GM04504 (cell line): ENCODE measurements at places on chromosomes 12 and 14.

GRCh38 chr14:40447017-40447416, 1014.8 kb upstream of the FBXO33 start:
- DNase-seq = no peak

GRCh38 chr12:98422812-98423211, 92.6 kb upstream of the TMPO start:
- DNase-seq = no peak

DNA sequence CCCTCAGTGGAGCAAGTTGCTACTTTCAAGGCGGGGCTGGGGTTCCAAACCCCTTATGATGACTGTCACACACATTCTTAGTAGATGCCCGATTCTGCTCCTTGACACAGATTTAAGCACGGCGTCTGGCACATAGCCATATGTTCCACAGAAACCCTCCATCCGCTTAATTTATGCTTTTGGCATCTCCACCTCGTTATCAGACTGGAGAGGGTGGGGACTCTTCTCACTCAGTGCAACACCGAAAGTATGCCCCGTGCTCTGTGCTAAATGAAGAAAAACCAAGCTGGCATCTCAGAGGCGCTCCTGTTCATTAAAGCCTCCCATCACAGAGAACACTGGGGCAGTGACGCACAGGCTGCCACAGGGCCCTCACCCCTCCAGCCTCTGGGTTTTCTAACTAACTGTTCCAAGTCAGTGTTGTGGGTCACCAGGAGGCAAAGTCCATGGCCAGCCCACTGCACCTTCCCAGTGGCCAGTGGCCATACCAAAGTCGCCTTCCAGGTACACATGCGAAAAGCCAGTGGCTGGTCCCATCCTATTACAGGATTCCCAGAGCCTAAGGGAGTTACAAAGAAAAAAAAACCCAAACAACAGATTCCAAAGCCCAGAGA, 27.3 kb downstream of the CCDC88C start:
- no peak for DNase-seq

DNA sequence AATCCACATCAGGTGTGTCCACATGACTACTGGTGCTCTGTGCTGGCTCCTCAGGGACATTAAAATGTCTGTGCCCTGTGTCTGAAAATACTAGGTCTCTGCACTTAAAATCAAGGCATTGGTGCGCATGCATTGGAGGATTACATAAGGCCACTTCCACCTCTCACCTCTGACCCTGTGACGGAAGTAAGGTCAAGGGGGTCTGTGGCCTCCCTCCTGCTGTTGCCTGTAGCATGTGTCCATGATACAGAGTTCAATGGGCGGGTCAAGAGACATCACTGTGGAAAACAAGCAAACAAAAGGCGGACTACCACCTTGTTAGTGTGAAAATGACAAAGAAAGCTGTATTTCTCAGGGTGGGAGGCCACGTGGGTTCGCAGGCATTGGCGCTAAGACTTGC, 208.6 kb upstream of the PWP1 start:
- no peak for DNase-seq

DNA sequence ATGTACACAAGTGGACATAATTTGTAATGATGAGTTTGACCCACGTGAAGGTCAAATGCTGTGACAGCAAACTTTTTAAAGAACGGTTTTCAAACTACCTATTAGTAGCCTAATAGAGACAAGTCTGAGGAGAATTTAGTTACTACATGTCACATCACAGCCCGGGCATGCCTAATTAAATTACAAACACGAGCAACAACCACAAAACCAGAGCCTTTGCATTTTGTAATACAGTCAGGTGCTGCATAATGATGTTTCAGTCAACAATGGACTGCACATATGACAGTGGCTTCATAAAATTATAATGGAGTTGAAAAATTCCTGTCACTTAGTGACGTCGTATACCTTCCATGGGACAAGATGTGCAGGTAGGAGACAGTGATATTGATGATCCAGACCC, 274.5 kb downstream of the DACT1 start:
- DNase-seq = no peak

- no peak for DNase-seq
These were observed 148.3 kb downstream of the KCNA5 start for GRCh38 chr12:5191803-5192538.

GRCh38 chr14:61321385-61322010, at the start of gene PRKCH:
PRKCH (plus strand) TSS chr14:61321579; CDS start chr14:61322102, 523 bp downstream.
- no peak for DNase-seq

GRCh38 chr12:1792406-1792805, 28.0 kb upstream of the LRTM2 start:
- no peak for DNase-seq

DNA sequence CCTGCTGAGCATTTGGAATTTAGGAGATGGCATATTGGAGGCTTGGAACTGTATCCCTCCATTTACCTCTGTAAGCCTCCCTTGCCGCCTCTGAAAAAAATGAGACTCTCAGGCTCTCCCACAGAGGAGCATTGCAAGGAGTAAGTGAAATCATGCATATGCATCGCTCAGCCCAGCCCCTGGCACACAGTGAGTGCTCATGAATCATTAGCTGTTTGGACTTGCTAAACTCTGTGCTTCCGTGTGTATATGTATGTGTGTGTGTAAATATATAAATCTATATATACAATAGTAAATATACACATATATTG, 17.1 kb upstream of the TBX3 start:
- DNase-seq = no peak

DNA sequence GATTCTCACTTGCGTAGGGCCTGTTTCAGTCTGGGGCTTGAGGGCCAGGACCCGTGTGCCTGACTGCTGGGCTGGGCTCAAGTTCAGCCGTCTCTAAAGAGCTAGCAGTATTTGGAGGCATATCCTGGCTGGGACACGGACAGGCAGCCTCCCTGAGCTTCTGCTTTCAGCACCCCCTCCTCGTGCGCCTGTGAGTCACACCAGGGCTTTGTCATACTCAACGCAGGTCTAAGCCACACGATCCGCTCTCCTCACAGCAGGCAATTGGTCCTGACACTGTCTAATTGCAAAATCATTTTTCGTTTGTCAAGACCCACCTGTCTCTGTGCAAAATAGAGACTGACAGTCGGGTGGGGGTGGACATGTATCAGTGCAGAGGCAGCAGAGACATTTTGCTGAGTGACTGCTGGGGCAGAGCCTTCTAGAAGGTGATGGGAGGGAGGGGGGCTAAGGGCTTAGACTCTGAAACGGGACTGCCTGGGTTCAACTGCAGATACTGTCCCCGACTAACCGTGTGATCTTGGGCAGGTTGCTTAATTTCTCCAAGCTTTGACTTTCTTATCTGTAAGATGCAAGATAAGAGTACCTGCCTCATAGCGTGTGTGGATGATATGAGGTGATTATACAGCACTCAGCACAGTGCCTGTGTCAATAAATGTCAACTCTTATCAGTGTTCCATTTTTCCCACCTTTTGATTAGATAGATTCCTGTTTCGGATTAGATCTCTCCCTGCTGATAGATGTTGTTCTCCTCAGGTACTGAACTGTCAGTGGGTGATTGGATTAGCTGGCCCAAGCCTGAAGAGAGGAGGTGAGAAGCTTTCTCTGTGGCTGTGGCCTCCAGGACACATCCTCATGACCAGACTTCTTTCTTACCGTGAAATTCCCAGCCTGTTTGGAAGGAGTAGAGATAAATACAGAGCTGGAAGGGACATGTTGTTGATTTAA, 53.1 kb downstream of the KCNA1 start:
- DNase-seq = no peak

DNA sequence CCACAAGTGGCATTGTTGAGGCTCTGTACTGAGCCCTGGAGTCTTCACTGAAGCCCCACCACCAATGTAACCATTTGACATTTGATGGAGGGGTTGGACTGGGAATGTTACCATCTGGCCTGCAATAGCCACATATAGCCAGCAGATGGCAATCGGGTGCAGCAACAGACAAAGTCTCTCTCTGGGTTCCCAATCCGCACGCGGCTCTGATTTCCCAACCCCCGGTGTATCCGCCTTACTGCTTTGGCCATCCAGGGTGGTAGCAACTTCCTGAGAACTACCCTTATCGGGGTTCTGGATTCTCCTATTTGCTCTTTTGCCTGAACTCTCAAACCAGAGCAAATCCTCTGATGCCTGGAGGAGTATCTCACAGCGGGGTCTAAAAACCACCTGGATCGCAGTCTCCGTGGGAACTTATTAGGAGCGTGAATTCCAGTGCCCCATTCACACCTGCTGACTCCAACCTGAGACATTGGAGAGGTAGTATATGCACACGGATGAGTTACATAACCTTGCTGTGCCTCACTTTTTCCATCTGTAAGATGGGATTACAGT, 14.2 kb downstream of the VRTN start:
- DNase-seq = peak; percentile 54

DNA sequence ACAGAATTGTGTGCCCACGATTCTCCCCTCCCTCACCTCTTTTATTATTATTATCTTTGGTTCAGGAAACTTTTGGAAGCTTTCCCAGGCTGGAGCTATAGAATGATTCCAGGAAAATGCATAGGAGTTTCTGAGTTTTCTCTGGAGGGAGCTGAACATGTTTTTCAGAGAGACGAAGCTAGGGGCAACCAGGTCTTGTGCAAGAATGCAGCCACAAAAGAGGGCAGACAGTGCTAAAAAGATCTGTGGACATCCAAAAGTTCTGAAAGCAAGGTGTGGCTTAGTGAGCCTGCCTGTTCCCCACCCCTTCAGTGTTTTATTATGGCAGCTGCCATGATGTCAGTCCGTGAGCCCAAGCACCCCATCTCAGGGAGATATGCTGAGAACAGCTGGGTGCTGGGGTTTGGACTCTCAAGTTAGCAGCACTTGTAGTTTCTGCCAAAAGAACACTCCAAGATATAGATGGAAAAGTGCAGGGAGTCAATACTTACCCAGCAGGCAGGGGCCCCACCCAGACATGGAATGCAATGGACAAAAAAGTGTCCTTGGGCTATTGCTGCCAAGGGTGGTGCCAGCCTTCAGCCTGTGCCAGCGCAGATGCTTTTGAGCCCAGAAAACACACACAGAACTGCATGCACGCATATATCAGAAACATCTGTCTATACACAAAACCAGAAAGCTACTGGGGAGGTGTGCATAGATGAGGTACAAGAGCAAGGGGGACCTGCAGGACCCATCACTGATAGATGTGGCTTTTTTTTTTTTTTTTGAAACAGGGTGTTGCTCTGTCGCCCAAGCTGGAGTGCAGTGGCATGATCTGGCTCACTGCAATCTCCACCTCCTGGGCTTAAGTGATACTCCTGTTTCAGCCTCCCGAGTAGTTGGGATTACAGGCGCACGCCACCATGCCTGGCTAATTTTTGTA, 17.0 kb upstream of the IRF2BPL start:
- DNase-seq = no peak

- DNase-seq = no peak
These were observed 138.3 kb downstream of the PLXNC1 start for GRCh38 chr12:94286583-94287244.

DNA sequence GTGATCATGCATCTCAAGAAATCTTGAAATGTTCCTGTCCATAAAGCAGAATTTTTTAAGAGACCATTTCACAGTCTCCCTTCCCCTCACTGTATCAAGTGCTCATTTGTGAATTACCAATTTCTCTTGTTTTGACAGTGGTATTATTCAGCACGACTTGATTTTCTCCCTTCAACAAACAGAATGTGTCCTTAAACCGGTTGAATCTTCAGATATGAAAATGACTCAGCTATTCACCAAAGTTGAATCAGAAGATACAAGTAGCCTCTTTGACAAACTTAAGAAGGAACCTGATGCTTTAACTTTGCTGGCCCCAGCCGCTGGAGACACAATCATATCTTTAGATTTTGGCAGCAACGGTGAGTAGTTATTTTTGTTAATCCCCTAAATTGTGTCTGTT, 25.5 kb upstream of the SNAPC1 start:
- no peak for DNase-seq

- no peak for DNase-seq
These were observed 2.9 kb downstream of the LRP6 start for GRCh38 chr12:12263909-12264308.

- no peak for DNase-seq
These were observed 34.3 kb downstream of the NOPCHAP1 start for GRCh38 chr12:105020241-105020962.

DNA sequence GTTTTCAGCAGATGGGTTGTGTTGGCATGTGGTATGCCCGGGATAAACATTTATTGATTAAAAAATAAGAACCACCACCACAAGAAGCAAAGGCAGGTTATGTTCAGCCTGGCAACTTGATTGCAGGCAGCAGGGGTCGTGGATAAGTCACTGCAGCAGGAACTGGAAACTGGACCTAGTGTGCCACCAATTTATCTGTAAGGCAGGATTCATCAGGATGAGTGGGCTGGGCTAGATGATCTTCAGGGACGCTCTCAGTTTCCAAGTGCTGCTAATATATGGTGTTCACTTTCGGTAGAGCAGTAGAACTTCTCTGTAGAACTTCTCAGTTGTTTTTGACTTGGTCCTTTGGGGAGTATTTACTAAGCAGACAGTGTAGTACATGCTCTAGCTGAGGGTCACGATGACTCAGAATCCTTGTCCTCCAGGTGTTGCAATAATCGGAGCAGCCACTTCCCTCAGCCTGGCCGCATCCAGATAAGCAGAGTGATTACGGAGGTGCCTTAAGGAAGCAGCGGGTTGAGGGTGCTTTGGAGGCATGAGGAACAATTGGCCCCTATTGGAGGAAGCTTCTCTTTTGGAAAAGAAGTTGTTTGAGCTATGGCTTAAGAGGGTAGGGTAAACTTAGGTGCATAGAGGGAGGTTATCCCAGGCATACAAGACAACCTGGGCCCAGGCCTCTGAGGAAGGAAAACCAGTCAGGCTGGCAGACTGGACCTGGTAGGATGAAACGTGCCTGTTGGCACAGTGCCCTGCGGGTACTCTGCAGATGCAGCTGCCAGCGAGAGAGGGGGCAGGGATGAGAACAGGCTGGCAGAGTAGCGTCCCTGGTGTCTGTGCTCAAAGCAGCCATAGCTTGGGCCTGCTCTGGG, 104.0 kb downstream of the GPR135 start:
- no peak for DNase-seq

GRCh38 chr12:99131751-99132199, 486.7 kb downstream of the APAF1 start:
- no peak for DNase-seq

DNA sequence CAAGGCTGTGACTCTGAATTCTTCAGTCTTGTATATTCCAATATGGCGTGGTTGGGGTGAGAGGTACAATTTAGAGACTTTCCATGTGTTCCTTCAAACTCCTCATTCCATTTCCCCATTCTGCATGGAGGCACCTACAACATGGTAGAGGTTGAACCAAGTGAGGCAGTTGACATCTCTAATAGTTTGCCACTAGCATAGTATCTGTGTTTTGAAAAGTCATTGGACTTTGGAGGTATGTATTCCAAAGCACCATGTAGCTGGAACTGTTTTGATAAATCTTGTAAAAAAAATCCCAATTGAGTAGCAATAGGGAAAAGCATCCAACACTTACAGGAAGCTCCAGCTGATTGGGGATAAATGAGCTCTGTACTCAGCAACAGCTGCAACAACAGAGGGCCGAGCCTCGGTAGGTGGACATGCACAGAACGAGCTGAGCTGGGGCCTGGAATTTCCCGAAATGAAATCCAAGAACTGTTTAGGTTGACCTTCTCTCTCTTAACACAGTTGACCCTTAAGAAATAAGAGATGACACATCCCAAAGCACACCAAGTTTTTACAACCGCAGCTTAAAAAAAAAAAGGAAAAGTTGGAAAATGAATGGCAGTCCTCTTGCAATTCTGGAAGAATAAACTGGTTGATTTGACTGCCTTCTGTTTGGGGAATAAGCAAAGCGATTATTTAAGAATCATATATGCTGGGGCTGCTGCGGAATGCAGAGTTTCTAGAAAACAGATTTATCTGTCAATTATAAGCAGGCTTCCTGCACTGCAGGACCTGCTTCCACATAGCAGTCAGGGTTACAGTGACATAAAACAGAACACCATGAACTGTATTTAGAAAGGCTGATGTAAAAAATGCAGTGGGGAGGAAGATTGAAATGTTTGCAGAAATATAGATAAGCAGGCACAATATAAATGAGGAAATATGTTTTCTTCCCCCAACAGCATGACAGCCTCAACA, 194.6 kb upstream of the KRR1 start:
- peak; percentile 80 for DNase-seq
